Mammary epithelial cell (primary cell): ENCODE measurements at places on chromosomes 4 and X. TPM values are rescaled to one million over a fixed set of nuclear protein-coding genes. Genes with fewer than 3 reads are reported as not detected.

The PRKG2 gene
- total RNA-seq, result 11.0 TPM

The FOXP3 gene
- 0.67 TPM for total RNA-seq

The TASL gene
- total RNA-seq, result not detected in 2 replicates

The SMIM31 gene
- not detected for total RNA-seq

The NKX6-1 gene
- not detected for total RNA-seq

The BEX2 gene
- total RNA-seq, result 13.6 and 55.1 TPM in 2 replicates

The ARFIP1 gene
- total RNA-seq, result 42.8 TPM

The FAM193A gene
- 15.5 TPM for total RNA-seq

The ZAR1 gene
- total RNA-seq, result not detected in 2 replicates

The ADH1A gene
- total RNA-seq, result not detected

The SLC6A14 gene
- 0.83 TPM for total RNA-seq

The RHOXF1 gene
- not detected for total RNA-seq

The MAGEA12 gene
- not detected for total RNA-seq

The C4orf54 gene
- total RNA-seq, result not detected in 2 replicates

The GAGE13 gene
- total RNA-seq, result not detected in 2 replicates

GRCh38 chr4:94290245-94290644 is 52.4 kb downstream of the HPGDS start:
- no peak for DNase-seq

DNA sequence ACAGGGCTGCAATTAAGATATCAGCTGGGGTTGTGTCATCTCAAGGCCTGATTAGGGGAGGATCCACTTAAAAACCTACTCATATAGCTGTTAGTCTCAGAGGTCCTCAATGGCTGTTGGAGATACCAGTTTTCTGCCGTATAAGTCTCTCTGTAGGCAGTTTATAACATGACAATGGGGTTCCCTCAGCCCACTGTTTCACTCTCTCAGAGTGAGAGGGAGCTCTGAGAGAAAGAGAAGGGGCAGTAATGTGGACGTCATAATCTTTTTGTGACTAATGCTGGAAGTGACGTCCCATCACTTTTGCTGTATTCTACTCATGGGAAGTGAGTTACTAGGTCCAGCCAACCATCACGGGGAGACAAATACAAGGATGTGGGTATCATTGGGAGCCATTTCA is 70.3 kb downstream of the STIM2 start:
- DNase-seq, result no peak

- no peak for DNase-seq
Observed at GRCh38 chr4:97938141-97938540, 205.1 kb downstream of the STPG2 start.

DNA sequence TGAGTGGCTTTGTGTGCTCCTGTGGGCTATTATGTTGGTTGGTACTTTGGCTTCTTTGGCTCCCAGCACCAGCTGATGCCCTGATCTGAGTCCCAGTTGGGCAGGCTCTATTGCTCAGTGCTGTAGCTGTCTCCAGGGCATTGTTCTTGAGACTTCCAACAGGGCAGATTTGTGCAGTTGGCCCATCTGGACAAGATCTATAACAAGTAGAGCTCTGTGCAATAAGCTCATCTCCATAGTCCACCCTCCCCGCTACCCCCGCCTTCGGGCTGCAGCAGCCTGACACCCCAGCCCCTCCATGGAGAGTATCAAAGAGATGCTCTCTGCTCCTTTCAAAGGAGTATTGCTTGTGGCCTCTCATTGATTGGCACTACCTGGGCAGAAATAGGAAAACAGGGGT is 5.8 kb upstream of the TMEM31 start:
- no peak for DNase-seq

- DNase-seq, result no peak
Observed at GRCh38 chrX:71550578-71550977, 17.7 kb downstream of the OGT start.

GRCh38 chrX:75301060-75301459 is 27.2 kb downstream of the UPRT start:
- no peak for DNase-seq

- DNase-seq, result peak; percentile 63
Observed at GRCh38 chrX:136710325-136710951, 62.5 kb downstream of the CD40LG start.

GRCh38 chrX:43559644-43560043 is 96.5 kb upstream of the MAOA start:
- DNase-seq, result peak; percentile 30

DNA sequence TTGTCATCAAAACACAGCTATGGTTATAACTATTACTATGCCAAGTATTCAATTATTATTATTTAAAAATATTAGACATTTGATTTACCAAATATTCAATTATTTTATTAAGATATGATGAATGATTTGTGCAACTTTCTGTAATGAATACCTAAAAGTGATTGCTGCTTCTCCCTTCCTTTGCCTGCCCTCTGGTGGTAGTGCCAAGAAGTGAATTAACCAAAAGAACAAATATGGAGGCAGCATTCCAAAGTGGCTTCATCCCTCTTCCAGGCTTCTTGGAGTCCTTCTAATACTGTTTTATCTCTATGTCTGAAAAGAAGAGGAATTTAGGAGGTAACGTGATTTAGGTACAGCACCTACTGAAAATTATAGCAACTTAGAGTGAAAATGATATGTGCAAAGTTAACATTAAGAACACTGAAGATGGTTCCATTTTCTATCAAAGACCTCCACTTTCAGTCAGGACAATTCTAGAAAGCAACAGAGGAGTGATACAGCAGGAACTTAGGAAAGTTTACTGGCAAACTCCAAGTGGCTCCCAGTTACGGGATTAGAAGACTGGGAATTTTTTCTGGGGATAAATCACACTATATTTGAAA is 43.0 kb downstream of the ENPEP start:
- DNase-seq, result peak; percentile 13

DNA sequence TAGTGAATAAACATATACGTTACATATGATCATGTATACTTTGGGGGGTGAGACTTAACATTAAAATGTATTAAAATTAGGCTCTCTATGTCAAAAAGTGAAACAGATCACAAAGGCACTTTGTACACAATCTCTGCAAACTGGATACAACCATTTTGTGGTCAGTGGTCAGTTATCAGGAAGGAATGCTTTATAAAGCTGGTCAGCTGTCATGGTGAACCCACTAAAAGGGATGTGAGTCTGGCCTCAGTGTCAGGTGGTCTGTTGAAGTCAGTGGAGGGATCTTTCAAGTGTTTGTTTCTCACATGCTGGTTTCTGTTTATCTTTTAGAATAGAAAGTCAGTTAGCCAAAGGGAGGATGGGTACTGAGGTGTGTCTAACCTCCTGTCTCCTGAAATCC is 875.5 kb upstream of the INTU start:
- no peak for DNase-seq

DNA sequence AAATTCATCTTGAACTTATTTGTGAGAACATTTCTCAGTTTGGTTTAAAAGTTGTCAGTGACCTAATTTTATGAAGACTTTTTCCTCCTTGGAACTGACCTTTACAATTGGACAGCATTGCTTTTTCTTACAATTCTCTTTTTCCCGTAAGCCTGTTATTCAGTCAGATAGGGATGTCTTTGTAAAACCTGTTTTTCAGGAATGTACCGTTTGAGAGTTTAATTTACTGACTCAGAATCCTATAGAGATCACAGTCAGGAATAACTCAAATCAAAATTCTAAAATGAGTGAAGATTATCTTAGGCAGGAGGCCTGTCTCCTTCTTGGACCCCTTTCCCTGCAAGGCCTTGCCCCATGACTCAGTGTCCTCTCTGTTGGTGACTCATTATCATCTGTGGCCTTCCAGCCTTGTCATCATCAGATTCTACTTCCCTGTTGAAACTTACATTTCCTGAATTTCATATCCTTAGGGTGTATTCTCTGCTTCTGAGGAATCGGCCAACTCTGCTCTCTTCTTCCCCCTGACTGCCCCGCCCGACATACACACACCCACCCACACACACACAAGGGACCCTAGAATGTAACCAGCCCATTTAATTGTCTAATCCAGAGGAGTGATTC is 99.8 kb downstream of the ARHGAP10 start:
- DNase-seq, result peak; percentile 96

- no peak for DNase-seq
Observed at GRCh38 chrX:148632444-148632843, 132.0 kb downstream of the AFF2 start.

DNA sequence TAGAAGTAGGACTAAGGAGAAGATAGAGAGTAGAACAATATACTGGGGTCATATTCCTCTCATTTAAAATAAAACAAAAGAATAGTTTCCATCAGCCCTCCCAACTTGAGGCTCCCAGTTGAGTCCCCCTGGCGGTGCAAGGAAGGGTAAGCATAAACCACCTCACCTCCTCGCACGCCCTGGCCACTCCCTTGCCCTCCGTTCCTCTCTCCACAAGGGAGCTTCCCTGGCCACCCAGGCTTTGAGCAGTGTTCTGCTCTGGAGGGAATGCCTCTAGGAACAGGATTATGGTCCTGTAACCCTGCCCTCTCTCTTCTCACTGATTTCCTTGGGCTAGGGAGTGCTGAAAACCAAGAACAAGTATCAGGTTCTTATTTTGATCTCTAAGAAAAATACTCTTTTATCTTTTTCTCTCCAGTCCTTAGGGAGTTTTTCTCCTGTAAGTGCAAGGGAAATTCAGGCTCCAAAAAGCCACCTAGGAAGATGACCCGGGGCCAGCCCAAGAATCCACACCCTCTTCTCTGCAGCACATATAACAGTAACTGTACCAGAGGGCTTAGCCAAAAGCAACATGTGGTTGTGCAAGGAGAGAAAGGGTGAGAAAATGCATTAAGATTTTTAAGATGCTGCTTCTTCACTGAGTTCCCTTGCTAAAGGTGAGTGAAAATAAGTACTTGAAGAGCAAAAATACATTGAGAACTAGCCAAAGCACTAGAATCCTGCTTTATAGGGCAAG is 69.9 kb downstream of the USP38 start:
- DNase-seq, result no peak

GRCh38 chr4:151830168-151830567 is 69.4 kb upstream of the GATB start:
- DNase-seq, result no peak

DNA sequence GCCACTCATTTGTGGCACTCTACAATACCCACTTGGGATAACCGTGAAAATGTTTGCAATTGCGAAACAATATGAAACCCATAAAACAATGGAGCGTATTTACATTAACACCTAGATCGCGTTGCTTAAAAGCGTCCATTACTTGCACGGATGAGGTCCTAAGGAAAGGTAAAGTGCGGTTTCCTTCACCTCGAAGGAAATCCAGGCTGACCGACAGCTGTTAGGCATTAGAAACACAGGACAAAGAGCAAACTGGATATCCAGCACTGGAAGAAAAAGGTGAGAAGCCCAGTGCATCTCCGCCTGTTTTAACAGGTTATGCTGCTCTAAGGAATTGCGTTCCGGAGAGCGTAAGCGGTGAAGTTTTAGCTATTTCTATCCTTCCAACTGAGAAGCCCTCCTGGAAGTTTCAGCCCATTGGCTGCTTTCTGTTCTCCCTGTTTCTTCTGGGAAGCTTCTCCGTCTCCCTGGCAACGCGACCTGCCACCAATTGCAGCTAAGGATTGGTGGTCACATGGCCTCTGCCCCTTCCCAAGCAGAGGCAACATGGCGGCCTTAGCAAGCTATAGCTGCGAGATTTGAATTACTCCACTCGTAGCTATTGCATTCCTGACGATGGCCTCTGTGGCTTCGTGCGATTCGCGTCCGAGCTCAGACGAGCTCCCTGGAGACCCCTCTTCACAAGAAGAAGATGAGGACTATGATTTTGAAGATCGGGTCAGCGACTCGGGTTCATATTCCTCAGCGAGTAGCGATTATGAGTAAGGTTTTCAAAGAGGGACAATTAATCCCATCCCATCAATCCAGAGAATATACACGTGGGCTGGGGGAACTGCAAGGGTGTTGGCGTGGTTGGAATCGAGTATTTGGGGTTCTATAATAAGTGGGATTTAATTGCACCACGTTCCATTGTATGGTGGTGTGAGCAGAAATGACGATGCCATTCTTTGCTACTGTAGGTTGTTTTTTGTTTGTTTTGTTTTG is at the start of gene INTU:
INTU (plus strand) TSS at position 538 of the 984 bp plus-strand sequence; CDS start at position 616, 78 bp downstream.
- peak; percentile 96 for DNase-seq

DNA sequence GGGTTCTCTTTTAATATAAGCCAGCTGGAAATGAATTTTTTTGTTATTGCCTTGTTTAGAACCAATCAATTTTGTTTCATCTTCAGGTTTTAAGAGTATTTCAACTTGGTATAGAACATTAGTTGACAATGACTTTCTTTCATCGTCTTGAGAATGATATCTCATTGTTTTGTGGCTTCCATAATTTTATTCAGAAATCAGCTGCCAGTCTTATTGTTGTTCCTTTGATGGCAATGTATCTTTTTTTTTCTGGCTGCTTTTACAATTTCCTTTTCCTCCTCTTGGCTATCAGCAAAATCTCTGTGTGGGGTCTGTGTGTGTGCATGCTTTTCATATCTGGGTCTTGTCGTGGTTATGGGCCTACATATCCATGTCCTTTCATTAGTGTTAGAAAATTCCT is 1536.4 kb upstream of the TENM3 start:
- no peak for DNase-seq

DNA sequence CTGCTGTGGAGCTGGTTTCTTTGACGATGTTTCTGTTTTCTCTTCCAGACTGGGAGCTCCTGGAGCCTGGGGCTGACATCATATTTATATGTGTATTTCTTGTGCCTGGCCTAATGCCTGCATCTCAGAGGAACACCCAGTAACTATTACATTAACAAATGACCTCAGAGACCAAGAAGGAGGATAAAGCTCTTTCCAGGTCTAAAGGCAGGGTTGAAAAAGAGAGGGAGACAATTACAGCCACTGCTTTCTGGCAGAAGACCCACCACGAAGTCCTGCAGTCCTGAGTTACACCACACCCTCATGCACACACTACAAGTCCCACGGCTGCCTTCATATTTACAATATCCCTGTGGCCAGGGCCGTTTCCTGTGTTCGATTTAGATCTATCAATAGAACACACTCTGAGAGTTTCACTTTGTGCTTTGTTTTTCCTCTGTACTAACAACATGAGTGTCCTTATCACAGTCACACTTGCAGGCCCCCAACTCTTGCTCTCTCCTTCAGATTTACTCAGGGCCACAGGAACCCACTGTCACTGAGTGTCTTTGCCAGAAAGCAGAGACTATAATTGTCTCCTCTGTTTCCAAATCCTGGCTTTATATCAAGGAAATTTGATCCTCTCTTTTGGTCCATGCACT is 535.5 kb downstream of the MID1IP1 start:
- no peak for DNase-seq

DNA sequence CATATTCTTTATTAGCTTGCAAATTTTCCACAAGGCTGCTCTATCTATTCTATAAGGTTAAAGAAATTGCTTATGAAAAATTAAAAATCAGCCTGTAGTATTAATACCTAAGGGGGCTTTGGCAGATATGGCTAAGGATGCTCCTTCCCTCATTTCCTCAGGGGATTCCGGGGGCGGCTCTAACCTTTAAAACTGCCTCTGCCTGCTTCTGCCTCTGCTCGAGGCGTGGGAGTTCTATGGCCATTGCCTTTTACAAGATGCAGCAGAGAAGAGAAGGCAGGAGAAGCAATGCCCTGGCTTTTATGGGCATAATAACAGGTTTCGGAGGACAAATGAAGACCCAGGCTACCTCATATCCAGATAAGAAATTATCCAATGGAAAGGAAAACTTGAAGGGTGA is 8.6 kb upstream of the CDKN2AIP start:
- no peak for DNase-seq

DNA sequence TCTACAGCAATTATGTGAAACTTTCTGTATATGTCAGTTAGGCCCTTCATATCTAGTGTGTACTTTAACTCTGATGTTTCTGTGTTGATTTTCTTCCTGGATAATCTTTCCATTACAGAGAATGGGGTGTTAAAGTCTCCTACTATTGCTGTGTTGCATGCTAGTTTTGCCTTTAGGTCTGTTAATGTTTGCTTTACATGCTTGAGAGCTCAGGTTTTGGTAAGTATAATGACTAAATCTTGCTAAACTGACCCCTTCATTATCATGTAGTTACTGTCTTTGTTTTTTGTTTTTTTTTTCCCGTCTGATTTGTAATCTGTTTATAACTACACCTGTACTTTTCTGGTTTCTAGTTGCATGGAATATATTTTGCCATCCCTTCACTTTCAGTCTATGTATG is 63.6 kb upstream of the UGT2B15 start:
- no peak for DNase-seq
